Kidney (tissue), 22 donors: ENCODE measurements at places on chromosomes 13 and 19.
A peak's percentile ranks its signal among the peaks of the same experiment; 100 is the strongest.

GRCh38 chr13:94860981-94861407, 148.6 kb upstream of the SOX21 start:
- no peak for DNase-seq

GRCh38 chr13:90039516-90039915, 1308.0 kb upstream of the MIR17HG start:
- no peak for DNase-seq

DNA sequence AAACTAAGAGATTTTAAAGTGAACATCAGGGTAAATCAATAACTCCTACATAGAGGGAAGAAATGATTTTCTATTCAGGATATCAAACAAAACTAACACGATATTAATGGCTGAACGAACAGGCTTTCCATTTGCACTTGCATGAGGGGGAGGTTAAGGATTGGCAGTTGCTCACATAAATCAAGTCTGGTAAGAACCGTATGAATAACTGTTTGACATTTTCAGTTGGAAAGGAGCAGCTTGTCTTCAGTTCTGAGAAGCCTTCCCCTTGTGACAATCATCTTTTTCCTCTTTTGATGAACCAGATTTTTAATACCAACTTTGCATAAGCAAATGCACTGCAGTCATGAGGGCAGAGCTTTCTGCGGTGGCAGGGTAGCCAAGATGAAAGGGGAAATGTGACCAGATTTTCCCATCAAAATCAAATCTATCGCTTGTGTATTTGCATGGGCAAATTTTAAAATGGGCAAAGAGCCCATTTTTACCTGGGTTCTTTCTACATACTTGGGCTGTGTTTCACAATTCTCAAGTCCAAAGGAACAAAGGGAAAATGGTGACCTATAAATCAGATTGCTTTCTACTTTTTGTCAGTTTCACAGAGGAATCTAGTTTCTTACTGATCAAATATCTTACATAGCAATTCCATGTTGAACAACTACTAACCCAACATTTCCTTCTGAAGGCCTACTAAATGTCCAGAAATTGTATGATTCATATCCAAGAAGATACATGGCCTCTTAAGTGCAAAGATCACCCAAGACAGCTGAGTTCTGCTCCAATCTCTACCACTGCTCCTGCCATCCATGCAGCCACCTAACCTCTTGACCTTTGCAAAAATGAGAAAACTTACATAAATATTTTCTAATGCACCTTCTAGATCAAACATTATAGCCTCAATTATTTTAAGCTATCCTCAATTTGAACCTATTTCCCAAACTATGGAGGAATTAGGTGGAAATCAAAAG, 249.6 kb downstream of the OXGR1 start:
- no peak for DNase-seq

- DNase-seq = peak; percentile 23
Observed at GRCh38 chr19:2716722-2717637, 4.2 kb downstream of the DIRAS1 start.

GRCh38 chr13:73583331-73583730, 524.5 kb downstream of the KLF5 start:
- DNase-seq = no peak

DNA sequence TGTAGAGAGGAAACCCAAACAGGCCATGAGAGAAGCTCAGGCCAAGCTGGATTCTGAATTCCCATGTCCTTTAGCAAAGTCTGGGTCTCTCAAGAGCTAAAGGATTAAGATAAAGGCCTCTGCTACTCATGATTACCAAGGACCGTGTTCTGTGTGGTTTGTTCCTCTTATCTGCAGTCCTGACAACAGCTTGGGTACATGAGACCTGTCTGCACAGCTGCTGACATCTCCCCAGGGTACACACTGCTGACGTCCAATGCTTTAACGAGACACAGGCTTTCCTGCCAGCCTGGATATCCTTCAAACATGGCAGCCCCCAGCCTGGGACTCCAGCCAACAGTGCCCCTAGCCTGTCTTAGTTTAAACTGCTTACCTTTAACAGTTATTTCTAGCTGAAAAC, 211.0 kb downstream of the SLC7A1 start:
- DNase-seq = no peak

DNA sequence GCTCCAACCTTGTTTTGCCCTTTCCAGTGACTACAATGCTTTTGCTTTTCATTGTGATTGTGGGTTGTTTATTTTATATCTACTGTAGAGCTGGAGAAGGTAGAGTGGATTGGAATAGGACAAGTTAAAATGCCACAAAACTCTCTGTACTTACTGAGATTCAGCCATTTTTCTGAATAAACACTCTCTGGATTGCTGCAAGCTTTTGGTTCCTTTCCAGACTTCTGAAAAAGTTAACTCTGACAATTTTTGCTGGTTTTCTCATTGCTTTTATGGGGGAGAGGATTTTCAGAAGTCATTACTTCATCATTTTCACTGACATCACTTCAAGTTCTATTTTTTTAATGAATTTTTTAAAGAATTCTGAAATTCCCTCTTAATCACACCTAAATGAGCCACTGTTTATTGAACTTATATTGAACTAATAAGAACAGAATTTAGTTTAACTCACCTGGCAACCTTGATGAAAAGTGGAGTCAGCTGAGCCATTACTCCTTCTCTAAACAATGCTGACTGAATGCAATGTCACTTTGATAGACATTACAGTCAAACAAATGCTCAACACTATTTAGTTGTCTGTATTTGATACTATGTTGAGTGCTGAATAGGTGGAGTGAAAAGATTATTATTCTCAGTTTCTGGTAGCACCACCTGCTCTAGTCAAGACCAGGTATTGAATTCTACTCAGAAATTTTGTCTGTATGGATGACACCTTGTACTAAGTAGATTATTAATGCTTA, 303.5 kb downstream of the DLEU7 start:
- no peak for DNase-seq

- DNase-seq = peak; percentile 55
Observed at GRCh38 chr13:94620286-94620896, 18.7 kb downstream of the GPR180 start.

DNA sequence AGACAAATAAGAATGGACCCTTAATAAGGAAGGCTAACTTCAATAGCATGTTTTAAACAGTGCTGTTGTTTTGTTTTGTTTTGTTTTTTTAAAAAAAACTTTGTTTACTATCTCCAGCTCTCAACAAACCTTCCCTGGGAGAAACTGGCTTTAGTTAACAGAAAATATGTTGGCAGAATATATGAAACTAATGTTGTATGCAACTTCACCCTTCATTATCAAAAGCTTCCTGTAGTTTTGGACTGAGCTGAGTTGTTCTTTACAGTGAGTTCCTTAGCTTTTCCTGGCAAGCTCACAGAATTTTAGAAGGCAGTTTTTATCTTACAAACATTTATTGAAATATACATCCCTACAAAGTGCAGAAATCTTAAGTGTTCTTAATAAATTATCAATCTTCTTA, 2480.7 kb upstream of the PCDH20 start:
- no peak for DNase-seq

DNA sequence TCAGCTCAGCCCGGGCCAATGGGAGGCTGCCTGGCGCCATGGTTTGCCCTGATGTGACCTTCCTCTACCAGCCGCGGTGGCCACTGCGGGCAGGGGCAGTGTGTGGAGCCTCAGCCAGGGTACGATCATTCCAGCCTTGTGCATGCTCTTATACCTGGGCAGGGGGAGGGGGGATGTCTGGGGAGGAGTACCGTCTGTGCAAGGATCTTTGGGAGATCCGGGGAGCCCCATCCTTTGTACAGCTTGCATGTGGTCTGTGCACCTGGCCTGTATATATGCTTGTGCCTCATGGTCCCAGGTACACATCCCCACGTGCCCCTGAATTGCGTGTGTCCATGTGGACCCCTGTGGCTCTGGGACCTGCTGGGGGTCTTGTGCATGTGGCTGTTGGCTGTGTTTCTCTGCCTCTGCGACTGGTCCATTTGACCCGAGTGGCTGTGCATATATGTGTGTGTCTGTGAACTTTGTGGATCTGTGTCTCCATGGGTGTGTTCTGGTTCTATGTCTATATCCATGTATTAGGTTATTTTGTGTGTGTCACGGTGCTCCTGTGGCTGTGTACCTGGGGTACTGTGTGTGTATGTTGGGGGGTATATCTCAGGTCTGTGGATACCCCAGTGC, 12.8 kb upstream of the NANOS3 start:
- DNase-seq = peak; percentile 64

DNA sequence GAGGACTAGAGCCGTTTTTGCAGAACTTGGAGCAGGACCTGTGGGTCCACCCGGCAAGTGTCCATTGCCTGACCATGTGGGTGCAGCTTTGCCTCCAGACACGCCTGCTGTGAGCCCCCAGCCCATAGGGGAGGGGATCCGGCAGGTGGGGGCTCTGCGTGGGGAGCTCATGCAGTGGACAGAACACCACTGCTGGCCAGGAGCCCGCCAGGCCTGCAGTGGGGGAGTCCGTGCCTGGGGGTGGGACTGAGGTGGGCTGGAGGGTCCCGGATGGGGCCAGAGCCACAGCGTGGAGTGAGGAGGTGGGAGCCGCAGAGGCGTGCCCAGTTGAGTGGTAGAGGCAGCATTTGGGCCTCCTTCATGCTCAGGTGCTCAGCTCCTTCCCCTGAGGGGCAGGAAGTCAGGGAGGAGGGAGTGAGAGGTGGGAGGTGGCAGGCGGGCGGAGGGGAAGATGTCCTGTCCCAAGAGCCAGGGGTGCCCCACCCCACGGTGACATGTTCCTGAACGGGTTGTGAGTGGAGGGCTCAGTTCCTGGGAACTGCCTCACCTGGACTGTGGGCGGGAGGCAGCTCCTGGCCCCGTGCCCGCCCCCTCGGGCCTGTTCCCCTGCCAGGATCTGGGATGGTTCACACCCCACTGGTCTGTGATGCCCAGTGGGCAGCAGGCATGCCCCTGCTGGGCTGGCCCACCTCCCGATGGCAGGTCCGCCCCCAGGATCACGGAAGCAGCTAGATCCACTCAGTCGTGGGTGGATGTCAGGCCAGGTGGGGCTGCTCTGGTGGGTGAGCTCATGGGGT, 8.8 kb downstream of the ADAT3 start:
- DNase-seq = peak; percentile 94

DNA sequence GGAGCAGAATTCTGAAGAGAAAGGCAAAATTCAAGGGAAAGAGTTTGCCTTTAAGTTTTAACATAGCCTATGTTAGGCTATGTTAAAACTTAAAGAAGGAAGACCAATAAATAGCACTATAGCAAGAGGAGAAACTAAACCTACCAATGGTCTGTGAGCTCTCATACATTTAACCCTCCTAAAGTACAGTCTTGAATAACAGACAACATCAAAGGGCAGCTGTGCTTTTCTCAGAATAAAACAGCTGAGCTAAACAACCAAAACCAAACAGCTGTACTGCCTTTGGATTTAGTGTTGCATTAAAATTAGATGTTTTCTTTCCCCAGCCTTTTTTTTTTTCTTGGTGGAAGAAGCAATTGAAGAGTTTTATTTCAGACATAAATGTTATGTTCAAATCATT, 34.0 kb downstream of the KLF5 start:
- no peak for DNase-seq

DNA sequence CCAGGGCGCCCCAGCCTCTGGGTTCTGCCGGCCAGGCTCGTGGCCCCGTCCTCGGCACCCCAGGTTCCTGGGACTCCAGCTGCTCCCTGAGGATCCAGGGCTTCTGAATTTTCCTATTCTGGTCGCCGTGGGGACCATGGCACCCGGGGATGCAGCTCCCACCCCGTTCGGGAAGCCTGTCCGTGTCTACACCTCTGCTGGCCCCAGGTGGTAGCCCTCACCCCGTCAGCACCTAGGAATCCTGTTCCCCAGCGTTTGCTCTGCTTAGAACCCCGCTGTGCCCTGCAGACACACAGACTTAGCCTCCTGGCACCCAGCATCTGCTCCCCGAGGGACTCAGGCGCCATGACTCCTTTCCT, 960 bp downstream of the PPFIA3 start:
- no peak for DNase-seq

DNA sequence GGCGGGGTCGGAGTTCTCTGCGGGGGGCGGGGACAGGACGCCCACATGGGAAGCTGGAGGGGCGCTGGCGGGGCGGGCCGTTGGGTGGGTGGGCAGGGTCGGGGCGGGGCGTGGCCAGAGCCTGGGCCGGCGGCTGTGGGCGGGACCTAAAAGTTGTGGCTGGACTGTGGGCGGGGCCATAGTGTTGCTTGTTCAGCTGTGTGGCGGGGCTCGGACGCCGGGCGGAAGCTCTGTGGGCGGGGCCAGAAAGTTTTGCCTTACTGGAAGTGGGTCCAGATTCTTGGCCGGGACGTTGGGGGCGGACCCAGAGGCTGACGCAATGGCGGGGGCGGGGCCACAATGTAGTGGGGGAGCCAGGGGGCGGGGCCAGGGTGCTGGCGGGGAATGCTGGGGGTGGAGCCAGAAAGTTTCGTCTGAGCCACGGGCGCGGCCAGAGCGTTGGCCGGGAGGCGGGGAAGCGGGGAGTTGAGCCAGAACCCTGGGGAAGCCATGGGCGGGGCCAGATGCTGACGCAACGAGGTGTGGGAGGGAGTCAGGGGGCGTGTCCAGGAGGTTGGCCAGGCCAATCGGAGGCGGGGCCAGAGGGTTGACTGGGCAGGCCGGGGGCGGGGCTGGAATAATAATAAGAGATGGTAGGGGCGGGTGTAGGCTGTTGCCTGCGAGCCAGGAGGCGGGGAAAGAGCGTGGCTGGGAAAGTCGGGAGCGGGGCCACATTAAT, 527 bp downstream of the CCDC9 start:
- peak; percentile 100 for DNase-seq

- no peak for DNase-seq
Observed at GRCh38 chr19:18682807-18683108, 722 bp upstream of the CRTC1 start.

- no peak for DNase-seq
Observed at GRCh38 chr13:21971662-21972621, 301.1 kb downstream of the FGF9 start.

- DNase-seq = peak; percentile 45
Observed at GRCh38 chr19:6693681-6694080, 23.7 kb upstream of the TNFSF14 start.

DNA sequence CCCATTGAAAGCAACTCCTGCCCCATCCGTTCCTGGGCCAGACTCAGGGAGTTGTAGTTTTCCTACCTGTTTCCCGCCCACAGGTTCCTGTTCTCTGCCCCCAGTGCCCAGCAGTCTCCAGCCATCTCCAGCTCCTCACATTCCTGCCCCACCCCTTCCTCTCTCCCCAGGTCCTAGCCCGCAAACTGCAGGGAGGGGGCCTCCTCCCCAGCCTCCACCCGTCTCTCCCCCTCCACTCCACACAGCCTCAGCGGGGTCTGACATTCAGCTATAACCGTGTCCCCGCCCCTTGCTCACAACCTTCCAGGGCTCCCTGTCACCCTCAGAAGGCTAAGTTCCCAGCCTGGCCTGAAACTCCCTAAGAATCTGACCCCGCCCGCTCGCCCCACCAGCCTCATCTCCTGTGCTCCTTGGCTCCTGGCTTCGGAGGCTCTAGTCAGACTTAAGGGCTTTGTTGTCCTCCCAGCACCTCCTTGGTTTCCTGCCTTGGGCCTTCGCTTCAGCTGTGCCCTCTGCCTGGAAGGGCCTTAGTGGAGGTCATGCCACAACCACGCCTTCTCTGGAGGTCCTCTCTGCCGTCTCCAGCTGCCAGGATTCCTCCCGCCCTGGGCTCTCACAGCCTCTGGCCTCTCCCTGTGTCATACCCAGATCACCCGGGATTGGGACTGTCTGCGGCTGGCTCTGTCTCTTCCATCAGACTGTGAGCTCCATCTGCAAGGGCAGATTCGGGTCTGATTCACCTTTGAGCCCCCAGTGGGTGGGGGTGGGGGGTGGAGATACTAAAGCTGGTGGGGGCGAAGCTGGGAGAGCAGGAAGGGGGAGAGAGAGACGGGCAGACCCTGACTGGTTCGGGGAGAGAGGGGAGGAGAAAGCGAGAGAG, 5.1 kb upstream of the SPACA6 start:
- peak; percentile 71 for DNase-seq

GRCh38 chr19:15913384-15913783, 15.5 kb upstream of the CYP4F2 start:
- no peak for DNase-seq

GRCh38 chr13:34256236-34256635, 438.3 kb downstream of the RFC3 start:
- no peak for DNase-seq
